M059J (cell line): ENCODE measurements at places on chromosomes 13 and 19. TPM values are rescaled to one million over a fixed set of nuclear protein-coding genes. Genes with fewer than 3 reads are reported as not detected.
A peak's percentile ranks its signal among the peaks of the same experiment; 100 is the strongest.

PCP2 gene
- total RNA-seq, result not detected in 2 replicates

DNA sequence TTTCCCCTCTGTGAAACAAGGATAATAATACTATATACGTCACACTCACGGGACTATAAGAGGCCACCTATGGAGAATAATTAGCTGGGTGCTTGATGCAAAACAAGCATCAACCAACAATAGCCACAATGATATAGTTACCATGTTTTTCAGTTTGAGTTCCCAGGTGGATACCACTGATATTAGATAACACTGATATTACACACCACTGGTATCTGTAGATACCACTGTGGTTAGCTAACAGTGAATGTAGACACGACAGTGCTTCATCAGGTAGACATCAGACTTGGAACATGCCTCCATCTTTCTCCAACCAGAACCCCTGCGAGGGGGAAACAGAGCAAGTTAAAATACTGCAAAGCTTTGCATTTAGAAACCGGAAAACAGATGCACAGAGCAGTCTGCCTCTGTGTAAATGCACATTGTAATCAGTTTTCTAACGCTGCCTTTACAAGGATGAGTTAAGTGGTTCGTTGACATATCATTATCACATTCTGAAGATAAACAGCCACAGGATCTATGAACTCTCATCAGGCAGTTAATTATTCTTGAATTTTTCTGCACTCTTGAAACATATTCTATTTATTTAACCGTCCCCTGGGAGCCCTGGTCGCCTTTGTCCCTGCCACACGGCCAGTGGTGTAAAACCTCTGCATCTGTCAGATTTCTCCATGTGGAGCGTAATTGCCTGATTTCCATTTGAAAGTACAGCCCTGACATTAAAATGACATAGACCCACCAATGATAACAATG, 80.7 kb downstream of the RNASEH2B start:
- no peak for DNase-seq

DNA sequence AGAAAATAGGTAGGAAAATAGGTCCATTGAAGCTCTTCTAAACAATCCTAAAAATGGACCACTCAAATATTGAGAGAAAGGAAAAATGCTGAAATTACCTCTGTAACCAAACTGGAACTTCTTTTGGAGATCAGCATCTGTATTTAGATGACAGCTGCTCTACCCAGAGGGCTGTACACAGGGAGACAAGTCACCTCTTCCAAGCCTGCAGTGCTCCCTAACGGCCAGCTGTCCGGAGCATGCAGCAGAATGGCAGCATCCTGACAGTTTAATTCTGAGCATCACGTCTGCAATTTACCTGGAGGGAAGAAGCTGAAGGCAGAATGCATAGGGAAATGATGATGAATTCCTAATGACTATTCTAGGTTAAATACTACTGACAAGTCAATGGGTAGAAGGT, 62.8 kb upstream of the DIAPH3 start:
- peak; percentile 25 for DNase-seq

DNA sequence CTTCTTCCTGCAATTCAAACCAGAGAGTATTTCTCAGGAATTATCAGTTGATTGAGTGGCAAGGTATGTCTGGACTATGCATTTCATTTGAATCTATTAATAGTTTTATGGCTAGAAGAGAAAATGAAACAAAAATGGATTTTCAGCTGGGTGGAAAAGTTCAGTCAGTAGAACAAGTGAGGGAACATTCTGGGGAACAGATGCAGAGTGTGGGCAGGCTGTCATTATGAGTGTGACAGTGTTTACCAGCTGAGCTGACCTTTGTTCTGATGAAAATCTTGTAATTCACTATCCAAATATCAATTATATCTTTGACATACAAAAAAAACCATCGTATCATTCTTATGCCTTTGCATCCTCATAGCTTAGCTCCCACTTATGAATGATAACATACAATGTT, 2.6 kb upstream of the CLC start:
- no peak for DNase-seq

GRCh38 chr13:26449063-26449848, 108.2 kb upstream of the WASF3 start:
- peak; percentile 91 for DNase-seq

- DNase-seq, result peak; percentile 51
Measured at GRCh38 chr19:50607874-50608785, 31.6 kb downstream of the SYT3 start.

DNA sequence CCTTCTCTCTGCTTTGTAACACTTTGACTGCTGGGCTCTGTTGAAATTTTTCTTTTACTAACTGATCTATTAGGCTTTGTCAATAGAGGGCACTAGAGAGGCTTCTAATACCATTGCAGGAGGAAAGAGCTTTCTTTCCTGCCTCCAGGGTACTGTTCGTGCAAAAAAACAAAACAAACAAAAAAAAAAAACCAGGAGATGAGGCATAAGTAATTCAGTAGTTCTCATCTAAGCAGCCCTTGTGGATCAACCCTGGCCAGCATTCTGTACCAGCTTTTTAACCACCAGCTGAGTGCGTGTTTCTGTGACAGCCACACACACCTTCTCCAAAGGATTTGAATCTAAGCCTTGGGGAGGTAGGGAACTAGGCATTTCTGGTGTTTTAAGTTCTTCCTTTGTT, 1707.6 kb upstream of the SLC10A2 start:
- DNase-seq, result peak; percentile 79

GRCh38 chr13:41017159-41017558, 2.0 kb downstream of the ELF1 start:
- DNase-seq, result no peak

- DNase-seq, result peak; percentile 65
Measured at GRCh38 chr13:34421858-34422475, 520.1 kb upstream of the NBEA start.

DNA sequence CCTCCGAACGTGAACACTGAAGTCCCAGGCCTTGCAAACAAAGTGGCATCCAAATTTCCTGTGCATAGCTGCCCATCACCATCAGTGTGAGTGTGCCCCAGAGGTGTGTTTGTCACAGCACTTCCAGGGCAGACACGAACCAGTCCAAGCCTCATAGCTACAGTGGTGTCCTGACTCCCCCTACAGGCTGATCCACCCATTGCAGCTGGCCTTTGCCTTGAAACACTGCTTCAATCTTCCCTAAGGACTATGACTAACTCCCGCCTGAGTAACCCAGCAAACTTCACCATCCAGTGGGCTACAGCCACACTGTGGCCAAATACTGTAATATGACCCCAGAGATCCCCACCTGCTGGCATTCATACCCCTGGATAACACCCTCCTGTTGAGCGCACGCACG, 3.9 kb downstream of the ZNF266 start:
- DNase-seq, result peak; percentile 32

VMAC gene
- 1.6 and 4.4 TPM in 2 replicates for total RNA-seq

- DNase-seq, result peak; percentile 64
Measured at GRCh38 chr19:18251587-18252369, 22.5 kb downstream of the IQCN start.

WASF3 gene
- 4.7 and 10.1 TPM in 2 replicates for total RNA-seq

GRCh38 chr13:80297094-80297493, 43.8 kb downstream of the SPRY2 start:
- DNase-seq, result no peak

DNA sequence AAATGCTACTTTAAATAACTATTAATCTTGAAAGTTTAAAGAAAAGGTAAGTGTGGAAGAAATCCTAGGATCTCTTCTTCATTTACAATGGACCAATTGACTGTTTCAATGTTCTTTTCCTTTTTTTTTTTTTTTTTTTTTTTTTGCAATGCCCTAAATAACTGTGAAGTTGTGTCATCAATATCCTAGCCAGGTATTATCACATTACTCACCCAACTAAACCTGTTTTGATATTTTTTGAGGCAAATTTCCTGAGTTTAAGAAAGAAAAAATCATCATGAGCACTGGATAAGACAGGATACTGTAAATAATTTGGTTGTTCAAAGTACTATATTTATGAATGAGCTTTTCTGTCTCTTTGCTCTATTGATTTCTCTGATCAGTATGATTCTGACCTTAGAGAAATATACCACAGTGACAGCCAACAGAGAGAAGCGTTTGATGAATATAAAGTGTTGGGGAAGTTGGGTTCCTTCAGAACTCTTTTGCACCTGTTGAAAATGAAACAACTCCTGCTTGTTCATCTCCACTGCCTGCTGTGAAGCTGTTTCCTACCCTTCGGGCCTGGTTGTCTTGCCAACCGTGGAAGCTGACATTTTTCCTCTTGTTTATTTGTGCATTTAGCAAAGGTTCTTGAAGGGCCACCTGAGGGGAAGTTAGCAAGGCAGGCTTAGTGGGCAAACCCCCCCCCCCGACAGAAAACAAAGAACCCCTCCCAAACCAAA, 1220.5 kb upstream of the SLC10A2 start:
- peak; percentile 40 for DNase-seq

DUS3L gene
- total RNA-seq, result 12.7 and 24.7 TPM in 2 replicates

DNA sequence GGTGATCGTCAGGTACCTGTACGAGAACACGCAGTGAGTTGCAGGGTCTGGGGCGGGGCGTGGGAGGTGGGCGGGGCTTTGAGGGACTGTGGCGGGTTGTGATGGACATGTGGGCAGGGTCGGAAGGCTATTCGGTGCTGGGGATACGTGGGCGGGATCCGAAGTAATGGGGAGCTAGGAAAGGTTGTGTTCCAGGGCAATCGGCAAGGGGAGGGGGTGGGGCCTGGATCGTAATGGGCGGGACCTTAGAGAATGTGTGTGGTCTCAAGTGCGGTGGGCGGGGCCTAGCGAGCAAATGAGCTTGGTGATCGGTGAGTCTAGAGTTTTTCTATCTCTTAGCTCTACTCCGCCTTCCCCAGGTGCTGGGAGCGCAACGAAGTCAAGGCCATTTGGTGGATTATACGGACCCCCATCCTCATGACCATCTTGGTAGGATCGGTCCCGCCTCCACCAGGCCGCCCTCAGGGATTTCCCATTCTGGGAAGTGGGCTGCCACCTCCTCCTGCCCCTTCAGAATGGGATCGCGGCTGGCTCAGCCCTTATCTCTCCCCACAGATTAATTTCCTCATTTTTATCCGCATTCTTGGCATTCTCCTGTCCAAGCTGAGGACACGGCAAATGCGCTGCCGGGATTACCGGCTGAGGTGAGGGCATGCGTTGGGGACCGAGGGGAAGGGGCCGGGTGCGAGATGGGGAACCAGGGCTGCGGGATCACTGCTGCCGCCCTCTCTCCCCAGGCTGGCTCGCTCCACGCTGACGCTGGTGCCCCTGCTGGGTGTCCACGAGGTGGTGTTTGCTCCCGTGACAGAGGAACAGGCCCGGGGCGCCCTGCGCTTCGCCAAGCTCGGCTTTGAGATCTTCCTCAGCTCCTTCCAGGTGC, 9.6 kb downstream of the GIPR start:
- peak; percentile 80 for DNase-seq

DNA sequence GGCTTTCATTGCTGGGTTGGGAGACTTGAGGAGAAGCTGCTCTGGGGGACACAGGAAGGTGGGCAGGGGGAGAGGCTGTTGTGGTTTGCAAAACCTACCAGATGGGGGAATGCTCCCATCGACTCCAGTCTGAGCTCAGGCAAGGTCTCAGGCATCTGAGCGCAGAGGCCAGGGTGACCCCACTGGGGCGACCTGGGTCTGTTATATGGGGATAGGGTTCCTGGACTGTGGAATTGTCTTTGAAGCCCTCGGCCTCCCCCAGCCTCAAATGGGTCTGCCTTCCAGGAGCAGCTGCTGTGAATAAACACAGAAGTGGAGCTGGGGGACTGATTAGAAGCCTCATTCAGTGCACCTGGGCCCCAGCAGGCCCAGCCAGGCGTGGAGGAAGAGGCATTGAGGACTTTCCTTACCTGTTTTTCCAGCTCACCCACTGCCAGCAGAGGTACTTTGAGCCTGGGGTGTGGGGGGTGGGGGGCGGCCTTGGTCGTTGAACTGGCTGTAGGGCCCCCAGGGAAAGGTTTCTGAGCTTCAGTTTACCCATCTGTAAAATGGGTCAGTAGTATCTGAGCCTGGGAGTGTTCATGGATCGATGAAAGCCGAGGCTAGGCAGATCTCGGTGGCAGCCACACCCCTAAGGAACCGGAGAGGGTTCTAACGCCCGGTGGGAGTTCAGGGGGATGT, 1.4 kb downstream of the CERS4 start:
- no peak for DNase-seq

GRCh38 chr13:41006978-41007743, 12.0 kb downstream of the ELF1 start:
- no peak for DNase-seq

DNA sequence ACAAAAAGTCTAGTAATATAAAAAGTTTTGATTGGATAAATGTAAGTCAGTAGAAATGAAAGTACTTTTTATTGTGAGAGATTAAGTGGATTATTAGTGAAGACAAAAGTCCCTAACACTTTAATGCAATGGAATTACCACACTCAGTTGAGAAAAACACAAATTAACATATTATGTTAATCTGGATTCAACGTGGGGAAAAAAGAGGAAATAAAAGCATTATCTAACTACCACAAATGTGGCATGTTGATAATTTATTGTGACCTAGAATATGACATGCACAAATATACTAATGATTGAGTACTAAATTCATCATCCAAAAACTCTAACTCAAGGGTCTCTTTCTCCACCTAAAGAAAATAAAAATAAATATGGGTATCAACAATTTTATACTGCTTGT, 41.5 kb downstream of the FOXO1 start:
- no peak for DNase-seq

SLC5A5 gene
- not detected in 2 replicates for total RNA-seq
